Memory B cell (primary cell): ENCODE measurements at places on chromosomes 6 and 20.

DNA sequence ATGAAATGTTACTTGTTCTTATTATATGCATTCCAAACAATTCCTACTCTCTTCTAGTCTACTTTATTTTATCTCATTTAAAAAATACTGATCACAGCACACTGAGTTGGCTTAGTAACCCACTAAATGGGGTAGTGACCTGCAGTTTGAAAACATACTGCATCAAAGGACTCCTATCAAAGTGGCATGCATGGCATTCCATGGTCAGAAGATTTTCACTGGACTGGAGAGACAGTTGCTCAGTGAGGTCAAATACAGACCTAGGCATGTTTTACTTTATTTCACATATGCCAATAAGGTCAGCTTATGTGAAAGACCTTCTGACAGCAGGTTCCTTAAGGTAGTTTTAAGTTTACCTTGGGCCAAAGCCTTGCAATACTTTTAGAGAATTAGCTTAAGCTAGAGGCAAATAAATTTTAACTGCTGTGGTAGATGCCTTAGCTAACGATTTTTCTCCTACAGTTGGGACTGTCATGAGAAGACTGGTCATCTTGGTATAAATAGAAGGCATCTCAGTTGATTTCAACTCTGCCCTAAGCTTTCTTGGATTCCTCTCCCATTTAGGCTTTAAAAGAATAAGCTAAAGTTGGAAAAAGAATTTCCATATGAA is 35.1 kb downstream of the TPD52L1 start:
- no peak for DNase-seq

- DNase-seq = no peak
Measured at GRCh38 chr6:36547646-36548400, 544 bp upstream of the STK38 start.

DNA sequence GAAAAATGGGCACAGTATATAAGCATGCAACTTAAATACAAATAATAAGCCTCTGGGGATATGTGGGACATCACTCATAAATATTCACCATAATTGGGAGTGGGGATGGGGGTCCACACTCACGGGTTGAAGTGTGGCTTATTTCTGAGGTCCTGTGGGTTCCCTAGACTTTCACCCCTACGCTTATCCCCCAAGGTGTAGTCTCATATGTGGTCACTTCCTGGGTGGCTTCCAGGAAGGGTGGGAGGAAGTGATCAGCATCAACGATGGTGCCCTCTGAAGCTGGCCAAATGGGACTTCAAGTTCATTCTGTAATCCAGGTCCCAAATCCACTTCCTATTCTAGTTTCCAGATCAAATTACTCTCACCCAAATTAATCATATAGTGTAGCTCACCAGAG is 59.5 kb downstream of the GNAS start:
- DNase-seq = no peak

GRCh38 chr20:58209652-58210397 is 18.6 kb downstream of the ANKRD60 start:
- peak; percentile 91 for DNase-seq

GRCh38 chr6:16979677-16980370 is 122.0 kb upstream of the STMND1 start:
- DNase-seq = no peak

DNA sequence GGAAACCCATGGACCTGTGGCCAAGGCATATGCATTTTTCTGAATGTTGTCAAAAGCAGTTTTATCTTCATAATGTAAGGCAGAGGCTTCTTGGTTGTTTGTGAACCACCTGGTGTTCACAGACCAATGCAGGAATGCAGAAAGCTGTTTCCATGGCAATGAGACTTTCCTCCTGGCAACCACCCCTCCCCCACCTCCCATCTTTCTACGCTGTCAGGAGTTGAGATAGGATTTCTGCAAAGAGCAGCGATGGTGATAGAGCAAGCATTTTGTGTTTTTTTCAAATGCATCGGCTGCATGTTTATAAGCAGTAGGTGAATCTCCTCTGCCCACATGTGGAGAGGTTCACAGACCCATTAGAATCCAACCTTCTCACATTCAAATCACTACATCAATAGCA is 114.1 kb upstream of the SMLR1 start:
- no peak for DNase-seq

DNA sequence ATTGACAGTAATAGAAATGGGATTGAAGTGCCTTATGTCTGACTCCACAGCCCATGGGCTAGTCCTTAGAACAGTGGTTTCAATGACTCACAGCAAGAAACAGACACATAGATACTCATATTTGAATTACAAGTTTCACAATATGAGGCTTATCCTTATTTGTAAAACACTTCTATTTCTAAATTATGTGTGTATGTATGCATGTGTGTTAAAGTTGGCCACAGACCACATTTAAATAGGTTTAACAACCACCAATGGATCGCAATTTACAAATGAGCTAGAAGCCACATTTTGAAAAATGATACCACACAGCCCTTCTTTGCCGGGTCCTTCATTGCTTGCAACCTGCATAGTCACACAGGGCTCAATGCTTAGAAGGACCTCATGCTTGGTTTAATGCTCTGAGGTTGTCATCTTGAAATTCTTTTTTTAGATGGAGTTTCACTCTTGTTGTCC is 157.8 kb upstream of the PREP start:
- DNase-seq = no peak

DNA sequence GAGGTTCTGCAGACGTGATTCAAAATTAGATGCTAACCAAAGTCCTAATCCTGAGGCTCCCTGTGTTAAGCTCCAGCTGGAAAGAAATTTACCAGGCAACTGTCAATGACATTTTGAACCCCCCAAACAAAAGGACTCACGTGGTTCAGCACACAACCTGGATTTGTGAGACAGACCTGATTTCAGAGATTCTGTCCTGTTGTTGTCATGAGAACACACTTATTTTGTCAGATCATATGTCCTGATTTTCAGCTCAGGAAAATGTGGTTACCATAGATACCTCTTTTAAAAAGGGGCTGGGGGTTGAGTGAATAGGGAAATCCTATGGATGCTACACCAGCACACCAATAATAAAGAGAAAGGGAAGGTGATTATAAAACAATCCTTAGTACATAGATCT is 61.6 kb downstream of the MTFR2 start:
- DNase-seq = no peak

DNA sequence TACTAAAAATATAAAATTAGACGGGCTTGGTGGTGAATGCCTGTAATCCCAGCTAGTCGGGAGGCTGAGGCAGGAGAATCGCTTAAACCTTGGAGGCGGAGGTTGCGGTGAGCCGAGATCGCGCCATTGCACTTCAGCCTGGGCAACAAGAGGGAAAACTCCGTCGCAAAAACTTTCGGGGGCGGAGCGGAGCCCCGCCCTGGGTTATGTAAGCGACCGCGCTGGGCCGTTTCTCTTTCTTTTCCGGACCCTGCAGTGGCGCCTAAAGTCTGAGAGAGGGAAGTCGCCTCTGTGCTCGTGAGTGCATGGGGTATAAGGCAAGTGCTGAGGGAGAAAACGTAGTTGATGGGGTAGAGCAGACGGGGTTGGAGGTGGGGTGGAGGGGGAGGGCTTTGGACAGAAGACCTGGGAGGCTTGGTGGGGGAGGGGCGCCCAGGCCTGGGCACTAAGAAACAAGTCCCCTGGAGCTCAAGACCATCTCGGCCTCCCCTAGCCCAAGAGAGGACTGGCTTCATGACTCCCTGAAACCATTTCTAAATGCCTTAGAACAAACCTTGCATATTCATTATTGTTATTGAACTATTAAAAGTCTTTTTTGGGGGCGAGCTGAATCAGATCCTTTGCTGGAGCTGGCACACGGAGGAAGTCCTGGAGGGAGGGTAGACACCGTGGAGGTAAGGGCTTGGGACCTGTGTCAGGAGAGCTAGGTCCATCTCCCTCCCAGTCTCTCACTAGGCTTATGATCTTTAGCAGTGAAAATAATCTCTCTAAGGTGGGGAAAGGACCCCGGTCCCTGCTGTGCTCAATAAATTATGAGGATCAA is 2.7 kb upstream of the MICA start:
- peak; percentile 41 for DNase-seq
